GM03348 (cell line): ENCODE measurements at places on chromosomes 4 and X.
A peak's percentile ranks its signal among the peaks of the same experiment; 100 is the strongest.

- peak; percentile 40 for DNase-seq
Observed at GRCh38 chr4:159142241-159142640, 39.4 kb downstream of the RAPGEF2 start.

GRCh38 chr4:40686081-40686913, 56.6 kb upstream of the RBM47 start:
- DNase-seq, result no peak

DNA sequence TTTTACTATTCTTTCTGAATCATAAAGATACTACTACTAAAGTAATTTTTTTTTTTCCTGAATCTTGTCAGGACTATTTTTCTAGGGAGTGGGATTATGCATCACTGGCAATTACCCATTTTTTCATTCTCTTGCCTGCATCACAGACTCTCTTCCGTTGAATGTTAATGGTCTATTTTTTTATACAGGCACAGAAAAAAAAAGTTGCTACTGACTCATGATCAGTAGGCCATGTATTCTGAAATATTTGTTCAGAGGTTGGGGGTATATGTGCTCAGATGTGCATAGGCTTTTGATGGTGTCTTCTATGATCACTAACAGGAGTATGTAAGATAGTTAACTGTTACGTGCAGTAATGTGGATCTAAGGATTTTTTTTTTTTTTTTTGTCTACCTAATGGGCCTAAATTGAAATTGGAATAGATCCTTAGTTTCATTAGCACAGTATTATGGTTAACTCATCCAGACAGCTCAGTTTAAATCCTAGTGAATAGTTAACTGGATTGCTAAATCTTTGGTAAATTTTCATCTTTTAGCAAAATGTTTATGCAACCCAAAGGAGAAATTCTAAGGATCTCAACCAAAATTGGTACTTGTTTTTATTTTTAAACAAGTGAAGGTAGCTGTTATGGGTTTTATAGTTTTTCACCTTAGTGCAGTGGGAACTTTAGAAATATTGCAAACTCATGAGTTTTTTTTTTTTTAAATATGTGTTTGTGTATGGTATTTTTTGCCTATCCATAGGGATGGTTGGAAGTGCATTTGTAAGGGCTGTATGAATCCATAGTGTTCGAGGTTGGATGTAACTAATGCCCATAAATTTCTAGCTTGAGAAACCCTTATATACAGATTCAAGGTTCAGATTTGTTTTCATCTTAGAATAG, 12.1 kb downstream of the BMP2K start:
- no peak for DNase-seq

DNA sequence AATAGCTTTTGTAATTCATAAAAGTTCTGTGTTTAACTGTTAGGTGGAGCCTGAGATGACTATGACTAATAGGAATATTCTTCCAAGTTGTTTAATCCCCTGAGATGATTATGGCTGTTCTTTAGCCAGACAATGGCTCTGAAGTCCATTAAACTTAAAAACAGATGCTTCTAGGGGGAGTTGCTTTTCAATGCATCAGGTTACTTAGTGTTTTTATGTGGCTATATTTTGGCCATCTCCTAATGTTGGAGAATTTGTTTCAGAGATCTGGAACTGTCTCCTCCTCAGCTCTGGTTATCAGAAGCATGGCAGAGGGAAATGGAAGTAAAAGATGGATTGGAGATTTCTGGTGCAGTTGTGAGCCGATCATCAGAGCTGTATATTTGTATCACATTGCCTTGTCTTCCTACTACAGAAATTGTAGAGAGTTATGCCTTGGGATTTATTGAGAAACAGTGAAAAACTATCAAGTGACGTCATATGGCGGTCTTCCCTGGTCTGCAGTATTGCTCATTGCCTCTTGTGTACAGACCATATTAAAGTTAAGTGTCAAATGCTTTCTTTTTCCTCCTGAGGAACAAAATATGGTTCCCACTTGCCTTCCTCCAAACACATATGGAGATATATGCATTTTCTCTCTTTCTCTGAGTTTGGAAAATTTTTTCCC, 29.8 kb downstream of the SGMS2 start:
- DNase-seq, result peak; percentile 57

GRCh38 chr4:138113819-138114400, 128.2 kb downstream of the SLC7A11 start:
- DNase-seq, result peak; percentile 18

GRCh38 chr4:3736806-3737205, 29.4 kb upstream of the ADRA2C start:
- no peak for DNase-seq

- DNase-seq, result peak; percentile 51
Observed at GRCh38 chrX:46376246-46376885, 168.9 kb downstream of the ZNF674 start.

DNA sequence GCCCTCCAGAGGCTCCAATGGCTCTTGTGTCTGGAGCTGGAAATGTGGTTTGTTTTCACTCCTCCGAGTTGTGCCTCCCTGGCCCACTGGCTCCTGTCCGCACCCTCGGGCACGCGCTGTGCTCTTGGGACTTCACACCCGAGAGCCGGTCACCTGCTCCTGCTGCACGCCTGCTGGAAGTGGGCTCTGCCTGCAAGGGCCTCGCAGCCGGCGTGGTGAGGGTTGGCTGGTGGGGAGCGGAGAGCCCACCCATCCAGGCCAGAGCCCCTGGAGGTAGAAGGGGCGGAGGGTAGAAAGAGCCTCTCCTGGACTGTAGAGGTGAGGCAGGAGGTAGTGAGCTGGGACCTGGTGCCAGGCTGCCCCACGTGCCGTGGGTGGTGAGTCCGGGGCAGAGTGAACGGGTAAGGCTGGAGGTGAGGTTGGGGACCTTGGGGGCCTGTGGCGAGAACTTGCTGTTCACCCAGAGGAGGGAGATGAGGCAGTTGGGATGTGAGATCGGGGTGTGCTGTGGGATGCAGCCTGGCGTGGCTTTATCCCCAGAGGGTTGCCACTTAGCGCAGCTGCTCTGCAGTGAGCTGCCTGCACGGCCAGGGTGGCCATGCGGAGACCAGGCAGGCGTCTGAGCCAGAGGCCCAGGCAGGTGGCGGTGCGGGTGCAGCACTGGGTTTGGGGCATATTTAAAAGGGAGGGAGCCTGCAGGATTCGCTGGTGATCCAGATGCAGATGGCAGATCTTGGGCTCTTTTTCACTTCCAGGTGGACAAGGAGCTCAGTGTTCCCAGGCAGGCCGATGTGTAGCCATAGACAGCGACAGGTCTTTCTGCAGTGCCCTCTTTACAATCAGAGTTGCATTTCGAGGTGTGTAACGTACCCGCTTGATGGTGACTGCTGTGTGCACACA, 48.8 kb downstream of the PCGF3 start:
- no peak for DNase-seq

DNA sequence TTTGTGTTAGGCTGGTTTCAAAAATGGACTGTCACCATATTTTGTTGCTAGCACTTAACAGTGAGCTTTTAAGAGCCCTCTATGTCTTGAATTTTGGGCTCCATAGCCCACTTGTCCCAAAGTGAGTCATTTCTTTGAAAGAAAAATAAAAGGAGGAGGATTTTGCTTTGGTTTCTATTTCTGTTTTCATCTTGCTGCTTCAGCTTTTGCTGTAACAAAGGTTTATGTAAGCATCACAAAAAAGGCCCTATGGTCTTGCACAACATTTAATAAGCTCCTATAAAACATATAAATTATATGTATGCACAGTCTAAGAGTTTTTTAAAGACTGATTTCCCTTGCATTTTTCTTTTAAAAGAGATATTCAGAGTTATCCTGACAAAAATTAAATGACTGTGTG, 105.2 kb downstream of the PHOX2B start:
- DNase-seq, result no peak

- DNase-seq, result peak; percentile 6
Observed at GRCh38 chrX:118420462-118420861, 74.6 kb downstream of the WDR44 start.

DNA sequence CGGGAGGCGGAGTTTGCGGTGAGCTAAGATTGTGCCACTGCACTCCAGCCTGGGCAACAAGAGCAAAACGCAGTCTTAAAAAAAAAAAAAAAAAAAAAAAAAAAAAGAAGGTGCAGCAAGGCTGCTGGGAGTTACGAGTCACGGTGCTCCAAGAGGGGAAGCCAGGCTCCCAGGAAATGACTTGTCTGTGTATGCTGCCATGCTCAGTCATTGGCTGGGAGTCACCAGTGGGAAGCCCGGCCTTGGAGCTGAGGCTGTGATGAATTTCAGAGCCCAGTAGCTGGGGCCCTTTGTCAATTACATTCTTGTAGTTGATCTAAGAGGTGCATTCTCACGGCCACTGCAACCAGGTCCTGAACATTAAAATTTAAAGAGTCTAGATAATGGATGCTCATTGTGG, 1105.1 kb upstream of the TENM3 start:
- no peak for DNase-seq

DNA sequence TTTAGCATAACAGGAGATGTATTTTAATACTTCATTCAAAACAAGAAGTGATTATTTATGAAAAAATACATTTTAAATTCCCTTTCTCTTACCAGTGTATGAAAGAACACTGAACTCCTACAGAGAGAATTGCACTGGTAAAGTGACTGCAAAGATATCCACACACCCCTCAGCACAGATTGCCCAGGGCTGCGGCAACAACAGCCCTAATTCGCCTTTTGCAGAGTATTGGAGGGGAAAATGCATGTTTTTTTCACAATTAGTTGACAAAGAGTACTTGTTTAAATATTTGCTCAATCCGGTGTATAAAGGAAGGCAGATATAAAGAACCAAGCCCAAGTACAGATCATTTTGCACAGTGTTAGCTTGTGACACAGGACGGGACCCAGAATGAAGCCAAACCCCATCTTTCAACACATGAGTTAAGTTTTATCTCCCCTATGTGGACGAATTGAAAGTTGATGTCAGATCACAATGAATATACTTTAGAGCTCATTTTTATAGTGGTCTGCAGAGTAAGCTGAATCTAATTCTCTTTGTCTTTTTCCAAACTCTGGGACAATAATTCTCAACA, 551.4 kb upstream of the IGFBP7 start:
- DNase-seq, result no peak

DNA sequence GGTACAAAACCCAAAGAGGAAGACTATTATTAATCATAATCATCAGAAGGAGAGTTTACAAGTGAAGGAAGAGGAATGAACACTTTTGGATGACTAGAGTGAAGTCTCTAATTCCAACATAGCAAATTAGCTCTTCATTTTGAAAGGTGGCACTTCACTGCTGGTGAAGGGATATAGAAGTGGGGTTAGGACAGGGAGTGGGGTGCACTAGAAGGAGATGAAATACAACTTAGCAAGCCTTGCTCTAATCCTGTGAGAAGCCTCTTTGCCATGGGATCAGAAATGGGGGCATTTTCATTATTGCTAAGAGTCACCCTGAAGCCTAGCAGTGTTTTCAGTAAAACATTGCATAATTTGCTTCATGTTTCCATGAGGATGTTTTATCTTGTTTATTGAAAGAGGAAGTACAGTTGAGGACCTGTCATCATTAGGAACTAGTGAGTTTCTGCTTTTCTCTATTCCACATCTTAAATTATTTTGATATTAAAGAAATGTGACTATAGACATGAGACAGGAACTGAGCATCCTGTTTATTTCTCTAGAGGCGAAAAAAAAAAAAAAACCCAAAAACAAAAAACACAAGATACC, 9.3 kb upstream of the GRPR start:
- DNase-seq, result no peak

- DNase-seq, result no peak
Observed at GRCh38 chr4:32192363-32192762, 1472.2 kb downstream of the PCDH7 start.

- DNase-seq, result no peak
Observed at GRCh38 chr4:138632856-138633579, 382.6 kb upstream of the NOCT start.

DNA sequence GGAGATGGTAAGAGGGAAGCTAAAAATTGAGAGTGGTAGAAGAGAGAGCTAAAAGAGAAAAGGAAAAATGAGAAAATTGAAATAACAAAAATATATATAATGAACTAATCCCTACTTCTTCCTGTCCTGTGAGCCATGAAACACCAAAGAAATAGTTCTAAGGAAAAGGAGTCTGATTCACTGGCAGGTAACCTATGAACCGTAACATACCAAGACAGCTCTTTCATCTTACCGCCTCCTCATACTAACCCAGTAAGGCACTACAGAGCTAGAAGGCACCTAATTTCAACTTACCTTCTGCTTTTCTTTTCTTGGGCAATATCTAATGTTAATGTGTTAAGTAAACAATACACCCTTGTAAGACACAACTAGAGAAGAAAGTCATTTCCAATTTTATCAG, 297.7 kb upstream of the DIAPH2 start:
- no peak for DNase-seq

DNA sequence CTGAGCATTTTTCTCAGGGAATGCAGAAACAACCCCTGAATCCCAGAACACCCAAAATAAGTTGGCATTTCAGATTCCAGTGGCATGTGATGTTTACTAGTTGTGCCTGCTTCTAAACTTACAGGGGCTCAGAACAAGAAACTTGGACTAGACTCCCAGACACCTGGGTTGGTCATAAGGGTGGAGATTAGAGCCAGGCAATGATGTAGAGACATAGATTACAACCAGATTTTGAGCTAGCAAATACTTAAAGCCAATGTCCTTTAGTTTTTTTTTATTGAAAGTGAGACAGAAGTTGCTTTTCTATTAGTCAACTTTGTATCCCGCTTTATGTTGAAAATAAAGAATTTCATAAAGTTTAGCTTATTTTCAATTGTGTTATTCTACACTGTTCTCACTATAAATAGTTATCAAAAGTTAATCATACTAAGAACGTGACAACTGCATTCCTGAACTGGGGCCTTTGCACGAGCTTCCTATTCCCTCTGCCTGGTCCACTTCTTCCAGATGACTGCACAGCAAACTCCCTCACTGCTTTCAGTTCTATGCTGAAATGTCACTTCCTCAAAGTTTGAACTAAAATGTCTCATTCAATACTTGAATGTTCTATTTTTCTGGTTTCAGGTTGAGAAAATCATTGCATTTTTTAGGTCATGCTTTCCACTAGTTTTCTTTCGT, 224.7 kb upstream of the PPP1R2C start:
- DNase-seq, result no peak

GRCh38 chr4:41296995-41297394, 40.3 kb downstream of the UCHL1 start:
- DNase-seq, result no peak

GRCh38 chr4:53055274-53055673, 193.2 kb downstream of the RASL11B start:
- peak; percentile 42 for DNase-seq
